SHP77 (cell line): ENCODE measurements at places on chromosomes 6 and 20.

GRCh38 chr20:56722042-56722441, 92.9 kb downstream of the TFAP2C start:
- no peak for DNase-seq

- peak; percentile 25 for DNase-seq
Observed at GRCh38 chr6:52726741-52727535, 36.3 kb downstream of the GSTA2 start.

GRCh38 chr6:150465610-150466009, 96.8 kb downstream of the IYD start:
- no peak for DNase-seq

DNA sequence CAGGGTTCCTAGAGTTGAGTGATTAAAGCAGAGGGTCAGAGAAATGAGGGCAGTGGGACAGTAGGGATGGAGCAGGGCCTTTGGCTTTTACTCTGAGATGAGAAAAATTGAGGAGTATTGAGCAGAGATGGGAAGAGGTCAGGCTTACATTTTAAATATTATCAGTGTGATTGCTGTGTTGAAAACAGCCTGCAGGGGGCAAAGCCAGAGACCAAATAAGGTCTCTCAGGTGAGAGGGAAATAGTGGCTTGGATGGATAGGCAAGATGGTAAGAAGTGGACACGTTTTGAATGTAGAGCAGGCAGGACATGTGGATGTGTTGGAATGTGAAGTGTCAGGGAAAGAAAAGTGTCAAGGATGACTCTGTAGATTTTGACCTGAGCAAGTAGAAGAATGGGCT, 105.0 kb upstream of the MAP3K7 start:
- no peak for DNase-seq

GRCh38 chr6:116111552-116112528, 11.2 kb downstream of the NT5DC1 start:
- no peak for DNase-seq

DNA sequence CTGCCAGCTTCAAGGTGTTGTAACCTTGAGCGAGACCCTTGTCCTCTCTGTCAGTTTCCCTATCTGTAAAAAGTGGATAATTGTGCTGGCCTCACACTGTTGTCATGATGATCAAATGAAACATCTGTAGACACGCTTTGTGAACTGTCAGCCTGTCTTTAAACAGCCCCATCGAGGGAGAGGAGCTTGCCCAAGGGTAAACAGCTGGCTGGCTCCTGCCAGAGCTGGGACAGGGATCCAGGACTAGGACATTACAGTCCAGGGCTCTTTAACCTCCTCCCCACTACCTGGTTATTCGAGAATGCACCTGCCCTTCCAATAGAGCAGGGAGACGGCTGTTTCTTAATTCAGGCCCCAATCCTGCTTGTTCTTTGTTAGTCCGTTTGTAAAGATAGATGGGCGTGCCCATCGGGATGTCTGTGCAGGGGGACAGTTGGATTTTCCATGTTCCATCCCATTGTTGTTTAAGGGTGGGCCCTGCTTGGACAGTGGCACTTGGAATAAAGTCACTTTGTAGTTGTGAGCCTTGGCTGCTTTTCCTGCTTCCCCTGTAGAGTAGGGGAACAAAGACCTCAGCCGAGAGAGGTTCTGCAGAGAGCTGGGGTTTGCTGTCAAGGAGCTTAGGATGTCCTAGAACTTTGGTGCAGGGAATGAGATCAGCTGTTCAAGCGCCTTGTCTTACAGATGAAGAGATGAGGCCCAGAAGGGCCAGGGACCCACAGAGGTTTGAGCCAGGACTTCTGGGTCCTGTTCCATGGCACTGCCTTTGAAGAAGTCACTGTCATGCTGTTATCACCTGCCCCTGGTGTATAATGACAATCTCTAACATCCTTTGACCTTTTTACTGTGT, 77.9 kb upstream of the MYL9 start:
- DNase-seq: no peak

GRCh38 chr6:46420921-46421638, 70.2 kb downstream of the RCAN2 start:
- no peak for DNase-seq

GRCh38 chr6:27825025-27825793, 87.0 kb downstream of the OR2B2 start:
- no peak for DNase-seq

DNA sequence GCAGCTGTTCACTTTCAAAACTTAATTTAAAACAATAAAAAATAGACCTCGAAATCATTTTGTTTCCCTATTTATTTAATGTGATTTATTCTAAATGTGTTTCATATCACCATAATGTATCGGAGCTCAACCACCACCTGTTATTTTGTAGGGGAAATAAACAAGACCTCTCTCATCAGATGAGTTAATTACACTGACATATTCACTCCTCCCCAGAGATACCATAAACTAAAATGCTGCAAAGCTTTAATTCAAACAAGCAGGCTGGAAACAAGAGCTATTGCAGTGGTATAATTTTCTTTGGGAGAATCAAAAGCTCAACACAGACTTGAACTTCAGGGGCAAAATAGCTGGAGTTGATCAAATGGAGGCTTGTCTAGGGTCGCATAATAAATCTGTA, 303.5 kb upstream of the TSHZ2 start:
- DNase-seq: no peak

DNA sequence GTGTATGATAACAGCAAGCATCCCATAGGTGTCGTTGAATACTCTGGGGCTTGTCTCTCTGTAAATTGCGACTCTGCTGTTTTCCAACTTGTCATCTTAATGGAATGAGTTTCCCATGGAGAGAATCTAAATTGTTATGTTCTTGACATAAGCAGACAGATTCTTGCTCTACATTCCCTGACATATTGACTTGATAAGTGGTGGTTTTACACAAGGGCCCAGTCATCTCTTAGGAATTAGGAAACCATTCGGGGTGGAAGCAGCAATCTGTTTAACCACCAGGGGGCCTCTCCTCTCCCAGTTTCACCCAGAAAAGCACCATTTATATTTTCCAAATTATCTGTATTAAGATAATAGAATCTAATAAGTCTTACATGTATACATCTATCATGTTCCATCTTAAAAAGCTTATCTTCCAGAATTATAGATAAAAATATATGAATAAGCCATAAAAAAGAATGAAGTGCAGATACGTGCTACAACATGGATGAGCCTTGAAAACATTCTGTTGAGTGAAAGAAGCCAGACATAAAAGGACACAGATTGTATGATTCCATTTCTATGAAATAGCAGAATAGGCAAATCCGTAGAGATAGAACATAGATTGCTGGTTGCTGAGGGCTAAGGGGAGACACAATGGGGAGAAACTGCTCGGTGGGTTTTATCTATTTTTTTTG, 23.1 kb upstream of the MROH8 start:
- no peak for DNase-seq

- no peak for DNase-seq
Observed at GRCh38 chr20:60787276-60787675, 464.8 kb upstream of the CDH4 start.

- no peak for DNase-seq
Observed at GRCh38 chr6:68167604-68168003, 467.5 kb upstream of the ADGRB3 start.

DNA sequence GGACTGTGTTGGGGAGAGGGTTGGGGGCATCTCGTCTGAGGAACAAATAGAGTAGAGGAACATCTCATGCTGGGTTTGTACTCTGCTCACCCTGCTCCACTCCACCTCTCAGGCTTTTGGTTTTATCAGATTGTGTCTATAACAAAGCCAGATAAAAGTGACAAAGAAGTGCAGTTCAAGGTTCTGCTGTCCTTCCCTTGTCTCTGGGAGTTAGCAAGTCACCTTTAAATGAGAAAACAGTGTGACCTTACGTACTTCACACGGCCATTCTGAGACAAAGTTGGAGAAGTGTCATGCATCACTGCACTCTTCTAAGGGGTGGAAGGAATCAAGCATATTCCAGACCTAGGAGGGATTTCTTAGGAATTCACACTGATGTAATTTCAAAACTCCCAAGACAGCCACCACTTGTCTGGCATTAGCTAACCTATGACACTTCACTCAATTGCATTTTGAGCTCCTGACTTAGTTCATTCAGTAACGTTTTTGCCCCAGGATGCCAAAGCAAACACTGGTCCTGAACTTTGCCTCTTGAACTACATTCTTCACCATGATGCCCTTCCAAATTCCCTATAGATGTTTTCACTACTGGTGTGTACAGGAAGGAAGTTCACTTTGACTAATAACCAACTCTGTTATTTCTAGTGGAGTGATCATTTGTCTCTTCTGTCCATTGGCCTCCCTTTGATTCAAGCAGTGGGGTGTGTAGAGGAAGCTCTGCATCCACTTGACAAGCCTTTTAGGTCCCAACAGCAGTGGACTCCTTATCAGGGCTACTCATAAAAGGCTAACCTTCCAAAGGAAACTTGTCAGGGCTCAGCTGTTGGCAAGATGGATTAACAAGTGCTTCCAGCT, 647.6 kb upstream of the FLRT3 start:
- no peak for DNase-seq

GRCh38 chr6:167221400-167222201, 63.8 kb upstream of the GPR31 start:
- no peak for DNase-seq

- DNase-seq: no peak
Observed at GRCh38 chr6:104896914-104897313, 37.2 kb upstream of the HACE1 start.

- no peak for DNase-seq
Observed at GRCh38 chr6:38687549-38687948, 15.4 kb downstream of the GLO1 start.

GRCh38 chr20:41587956-41588355, 30.2 kb downstream of the CHD6 start:
- no peak for DNase-seq

GRCh38 chr20:64133951-64134407, 26.6 kb upstream of the NPBWR2 start:
- no peak for DNase-seq

DNA sequence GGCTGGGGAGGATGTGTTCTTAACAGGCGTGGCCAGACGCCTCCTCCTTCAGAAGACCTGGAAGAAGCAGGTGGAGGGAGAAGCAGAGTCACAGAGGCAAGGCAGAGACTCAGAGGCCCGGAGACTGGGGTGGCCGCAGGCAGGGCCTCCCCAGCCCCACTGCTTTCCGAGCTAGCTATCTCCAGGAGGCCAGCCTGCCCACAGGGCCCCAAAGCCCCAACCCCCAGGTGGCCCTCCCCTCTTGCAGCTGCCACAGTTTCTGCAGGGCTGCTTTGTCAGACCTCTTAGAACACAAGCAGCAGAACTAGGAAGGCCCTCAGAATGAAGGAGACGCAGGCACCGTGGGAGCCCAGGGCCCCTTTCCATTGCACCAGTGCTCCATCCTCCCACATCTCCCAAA, 69.0 kb upstream of the MLN start:
- no peak for DNase-seq

DNA sequence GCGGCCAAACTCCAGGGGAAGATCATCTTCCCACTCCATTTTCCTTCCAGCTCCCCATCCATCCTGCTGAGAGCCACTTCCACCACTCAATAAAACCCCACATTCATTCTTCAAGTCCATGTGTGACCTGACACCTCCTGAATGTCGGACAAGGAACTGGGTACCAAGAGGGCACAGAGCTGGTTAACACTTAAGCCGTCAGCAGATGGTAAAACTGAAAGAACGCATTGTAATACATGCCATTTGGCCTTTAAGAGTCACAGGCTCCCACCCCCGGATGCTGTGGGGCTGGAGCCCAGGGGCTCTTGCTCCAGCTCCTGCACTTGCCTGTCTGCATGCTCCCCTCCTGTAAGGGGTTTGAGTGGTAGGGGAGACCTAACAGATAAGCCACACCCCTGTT, 753.9 kb downstream of the COL12A1 start:
- no peak for DNase-seq

DNA sequence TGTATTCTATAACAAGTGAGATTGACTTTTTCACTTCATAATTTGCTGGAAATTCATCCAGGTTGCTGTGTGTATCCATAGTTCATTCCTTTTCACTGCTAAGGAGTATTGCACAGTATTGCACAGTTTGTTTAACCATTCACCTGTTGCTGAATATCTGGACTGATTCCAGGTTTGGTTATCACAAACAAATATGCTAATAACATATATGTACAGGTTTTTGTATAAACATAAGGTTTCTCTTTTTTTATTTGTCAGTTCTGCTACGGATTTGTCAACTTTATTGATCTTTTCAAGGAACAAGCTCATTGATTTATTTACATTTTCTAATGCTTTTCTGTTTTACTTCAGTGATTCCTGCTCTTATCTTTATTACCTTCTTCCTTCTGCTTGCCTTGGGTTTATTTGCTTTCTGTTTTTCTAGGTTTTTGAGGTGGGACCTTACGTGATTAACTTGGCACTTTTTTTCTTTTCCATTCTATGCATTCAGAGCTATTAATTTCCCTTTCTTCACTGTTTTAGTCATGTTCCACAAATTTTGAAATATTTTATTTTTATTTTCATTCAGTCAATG, 117.0 kb upstream of the OGFRL1 start:
- DNase-seq: no peak

- no peak for DNase-seq
Observed at GRCh38 chr6:23478312-23478711, 647.7 kb upstream of the NRSN1 start.

DNA sequence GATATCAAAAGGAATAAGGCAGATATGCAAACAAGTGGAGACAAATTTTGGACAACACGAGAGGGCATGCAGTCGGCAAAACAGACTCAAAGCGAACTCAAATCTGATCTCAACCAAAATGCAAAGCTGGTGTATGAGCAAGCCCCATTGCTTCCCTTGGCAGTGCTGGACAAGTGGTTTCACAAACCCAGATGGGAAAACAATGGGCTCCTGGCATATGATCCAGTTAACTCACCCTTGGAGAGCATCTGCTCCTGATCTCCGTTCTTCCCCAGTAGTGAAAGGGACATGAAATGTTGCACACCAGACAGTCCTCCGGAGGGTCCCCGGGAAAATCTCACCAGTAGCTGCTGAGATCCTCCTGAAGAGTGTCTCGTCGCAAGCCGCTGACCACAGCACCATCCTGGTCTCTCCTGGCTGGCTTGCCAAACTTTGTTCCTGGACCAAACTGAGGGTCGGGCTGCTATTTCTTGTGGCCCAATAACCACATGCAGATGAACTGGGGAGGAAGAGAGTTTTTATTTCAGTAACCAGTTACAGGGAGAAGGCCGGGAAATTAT, 84.3 kb upstream of the THBS2 start:
- no peak for DNase-seq

DNA sequence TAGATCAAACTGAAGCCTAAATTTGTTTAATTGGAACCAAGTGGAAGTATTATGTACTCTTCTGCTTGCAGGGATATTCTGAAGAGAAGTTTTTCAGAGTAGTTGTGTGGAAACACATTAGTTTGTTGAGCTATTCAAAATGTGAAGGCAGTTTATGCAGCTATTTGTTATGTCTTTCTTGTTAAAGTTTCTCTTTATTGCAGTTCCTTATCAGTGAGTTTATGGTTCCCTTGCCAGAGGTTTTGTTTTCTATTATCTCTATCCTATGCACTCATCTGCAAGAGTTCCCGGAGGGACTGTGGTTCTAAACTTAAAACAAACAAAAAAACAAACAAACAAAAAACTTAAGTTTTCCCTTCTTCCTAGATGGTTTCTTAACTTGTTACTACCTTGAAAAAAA, 143.7 kb upstream of the SLC22A16 start:
- DNase-seq: no peak

- DNase-seq: no peak
Observed at GRCh38 chr6:119385994-119386393, 36.4 kb upstream of the MAN1A1 start.
